ENCODE measurements at places on chromosomes 16 and 17.

DNA sequence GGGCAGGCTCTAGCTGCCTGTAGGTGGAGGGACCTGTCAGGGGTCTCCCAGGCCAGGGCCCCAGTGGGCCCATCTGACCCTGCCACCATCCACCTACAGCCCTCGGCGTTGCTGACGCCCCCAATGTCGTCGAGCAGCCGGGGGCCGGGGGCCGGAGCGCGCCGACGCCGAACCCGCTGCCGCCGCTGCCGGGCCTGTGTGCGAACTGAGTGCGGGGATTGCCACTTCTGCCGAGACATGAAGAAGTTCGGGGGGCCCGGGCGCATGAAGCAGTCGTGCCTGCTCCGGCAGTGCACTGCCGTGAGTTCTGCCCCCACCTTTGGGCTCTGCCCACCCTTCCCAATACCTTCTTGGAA lies 2.2 kb downstream of the FBXL19 start:
- DNase-seq, result no peak

DNA sequence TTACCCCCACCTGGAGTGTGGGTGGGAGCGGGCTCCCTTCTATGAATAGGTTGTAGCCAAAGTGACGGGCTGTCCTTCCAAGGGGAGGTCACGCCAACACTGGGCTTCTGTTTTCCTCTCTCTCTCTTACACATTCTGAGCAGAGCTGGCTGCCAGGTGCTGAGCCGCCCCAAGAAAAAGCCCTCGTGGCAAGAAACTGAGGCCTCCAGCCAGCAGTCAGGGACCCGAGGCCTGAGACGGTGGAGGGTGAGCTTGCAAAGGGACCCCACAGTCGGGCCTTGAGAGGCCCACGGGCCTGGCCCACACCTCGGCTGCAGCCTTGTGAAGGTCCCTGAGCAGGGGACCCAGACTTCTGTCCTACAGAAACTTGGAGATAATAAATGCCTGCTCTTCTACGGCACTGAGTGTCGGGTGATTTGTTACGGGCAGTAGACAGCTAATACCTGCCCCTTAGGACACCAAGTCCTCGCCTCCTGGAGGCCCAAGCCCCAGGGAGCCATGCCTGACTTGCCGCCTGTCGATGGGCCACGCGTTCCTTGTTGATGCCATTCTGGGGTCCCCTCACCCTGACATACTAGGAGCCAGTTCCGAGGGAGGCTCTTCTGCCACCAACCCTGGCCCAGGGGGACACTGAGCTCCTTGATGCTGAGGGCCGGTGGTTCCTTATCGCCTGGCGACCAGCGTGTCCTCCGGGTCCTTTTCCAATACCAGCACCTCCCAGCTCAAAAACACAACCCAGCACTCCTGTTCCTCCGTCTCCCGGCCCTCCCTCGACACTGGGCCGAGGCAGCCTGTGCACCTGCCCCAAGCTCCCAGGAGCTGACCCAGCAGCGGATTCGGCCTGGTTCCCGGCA lies 26.1 kb downstream of the SLC25A10 start:
- no peak for DNase-seq

- no peak for DNase-seq
Measured at GRCh38 chr17:55426851-55427586, 5.4 kb upstream of the MMD start.

GRCh38 chr17:61009663-61010062 lies 332.0 kb downstream of the BCAS3 start:
- DNase-seq, result no peak

DNA sequence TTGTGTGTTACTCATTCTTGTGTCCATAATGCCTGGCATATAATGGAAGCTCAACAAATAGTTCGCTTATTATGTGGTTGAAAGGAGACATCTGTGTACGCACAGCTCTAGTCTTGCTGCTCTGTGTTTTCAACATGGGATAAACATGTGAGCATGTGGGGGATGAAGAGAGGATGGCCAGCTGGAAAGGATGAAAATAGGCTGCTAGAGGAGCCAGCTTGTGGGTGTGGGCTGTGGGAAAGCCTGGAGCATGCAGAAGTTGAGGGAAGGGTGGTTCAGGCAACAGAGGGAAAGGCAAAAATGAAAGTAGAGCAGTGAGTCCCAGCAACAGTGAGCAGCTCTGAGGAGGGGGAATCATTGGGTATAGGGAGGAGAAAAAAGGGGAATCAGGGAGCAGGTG lies 324.6 kb upstream of the CDH11 start:
- DNase-seq, result no peak

DNA sequence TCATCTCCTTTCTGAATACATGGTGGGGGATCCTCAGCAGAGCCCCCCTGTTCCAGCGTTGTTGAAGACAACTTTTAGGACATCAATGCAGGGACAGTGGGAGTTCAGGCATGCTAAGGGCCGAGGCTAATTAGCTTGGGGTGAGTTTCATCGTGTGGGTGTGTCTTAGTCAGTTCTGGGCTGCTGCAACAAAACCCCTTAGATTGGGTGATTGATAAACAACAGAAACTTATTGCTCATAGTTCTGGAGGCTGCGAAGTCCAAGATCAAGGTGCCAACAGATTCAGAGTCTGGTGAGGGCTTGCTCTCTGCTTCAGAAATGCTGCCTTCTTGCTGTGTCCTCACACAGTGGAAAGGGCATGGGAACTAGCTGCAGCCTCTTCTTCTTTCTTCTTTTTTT lies 214.0 kb downstream of the NTN1 start:
- no peak for DNase-seq

GRCh38 chr17:2560658-2561057 lies 32.8 kb upstream of the PAFAH1B1 start:
- no peak for DNase-seq

DNA sequence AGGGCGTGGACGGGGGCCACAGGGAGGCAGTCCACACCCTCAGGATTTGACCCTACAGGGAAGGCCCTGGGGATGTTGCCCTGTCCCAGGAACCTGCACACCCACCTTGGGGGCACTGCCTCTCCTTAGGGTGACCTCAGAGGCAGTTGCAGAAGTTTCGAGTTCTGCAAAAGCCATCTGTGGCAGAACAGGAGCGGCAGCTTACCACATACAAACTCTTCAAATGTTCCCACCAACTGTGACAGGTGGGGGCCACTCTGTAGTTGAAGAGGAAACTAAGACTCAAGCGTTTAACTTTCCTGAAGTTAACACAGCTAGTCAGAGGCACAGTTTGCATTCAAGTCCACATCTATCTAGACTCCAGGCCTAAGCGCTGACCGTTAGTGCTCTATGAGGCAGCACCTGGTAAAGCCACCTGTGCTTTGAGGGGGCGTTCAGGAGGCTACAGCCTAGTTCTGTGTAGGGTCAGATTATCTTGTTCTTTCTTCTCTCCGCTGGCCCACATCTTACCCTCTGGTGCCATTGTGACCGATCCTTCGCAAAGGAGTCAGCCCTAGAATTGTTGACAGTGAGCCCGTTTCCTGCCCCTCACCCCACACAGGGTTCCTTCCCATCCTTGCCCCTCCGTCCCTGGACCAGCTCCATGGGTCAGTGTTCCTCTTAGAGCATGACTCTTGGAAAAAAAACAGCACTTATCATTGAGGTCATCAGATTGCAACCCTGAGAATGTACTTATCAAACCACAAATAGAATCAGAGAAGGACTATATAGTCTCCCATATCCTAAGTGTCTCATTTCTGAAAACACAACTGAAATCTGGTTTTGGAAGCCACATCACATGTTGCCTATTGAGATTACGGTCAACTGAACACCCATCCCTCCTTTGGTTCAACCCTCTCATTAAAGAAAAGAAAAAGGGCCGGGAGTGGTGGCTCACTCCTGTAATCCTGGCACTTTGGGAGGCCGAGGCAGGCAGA lies 45.4 kb downstream of the CDH1 start:
- no peak for DNase-seq

DNA sequence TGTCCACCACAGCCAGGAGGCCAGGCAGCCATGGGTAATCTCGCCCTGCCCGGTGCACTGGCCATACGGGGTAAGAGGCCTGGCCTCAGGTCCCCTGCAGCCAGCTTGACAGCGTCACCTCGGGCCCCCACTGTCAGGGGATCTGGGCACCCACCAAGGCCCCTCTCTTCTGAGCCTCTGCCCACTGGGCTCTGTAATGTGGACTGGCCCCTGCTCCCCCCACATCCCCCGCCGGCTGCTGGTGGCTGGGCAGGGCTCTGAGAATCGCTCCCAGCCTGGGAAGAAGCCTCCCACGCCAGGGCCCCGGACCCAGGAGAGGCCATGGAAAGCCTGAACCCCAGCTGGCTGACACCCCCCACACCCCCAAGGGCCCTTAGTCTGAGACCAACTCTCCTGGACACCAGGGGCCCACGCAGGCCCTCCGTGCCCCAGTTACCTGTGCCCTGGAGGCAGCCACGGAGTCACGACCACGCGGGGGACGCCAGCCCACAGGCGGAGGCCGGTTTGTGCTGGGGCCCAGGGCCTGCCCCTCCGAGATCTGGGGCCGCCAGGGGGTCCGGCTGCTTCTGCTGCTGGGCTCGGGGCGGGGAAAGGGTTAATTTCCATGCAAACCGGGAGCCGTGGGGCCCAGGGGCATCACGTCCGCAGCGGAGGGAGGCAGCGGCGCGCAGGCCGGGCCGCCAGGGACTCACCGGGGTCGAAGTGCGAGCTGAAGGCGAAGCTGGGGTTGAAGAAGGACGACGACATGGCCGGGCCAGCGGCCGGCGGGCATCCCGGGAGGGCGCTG lies at the start of gene PVALEF:
TSS of gene PVALEF (plus strand) at position 262 of the 787 bp plus-strand sequence. CDS start 15,720 bp downstream, outside the sequence.
- DNase-seq, result no peak

DNA sequence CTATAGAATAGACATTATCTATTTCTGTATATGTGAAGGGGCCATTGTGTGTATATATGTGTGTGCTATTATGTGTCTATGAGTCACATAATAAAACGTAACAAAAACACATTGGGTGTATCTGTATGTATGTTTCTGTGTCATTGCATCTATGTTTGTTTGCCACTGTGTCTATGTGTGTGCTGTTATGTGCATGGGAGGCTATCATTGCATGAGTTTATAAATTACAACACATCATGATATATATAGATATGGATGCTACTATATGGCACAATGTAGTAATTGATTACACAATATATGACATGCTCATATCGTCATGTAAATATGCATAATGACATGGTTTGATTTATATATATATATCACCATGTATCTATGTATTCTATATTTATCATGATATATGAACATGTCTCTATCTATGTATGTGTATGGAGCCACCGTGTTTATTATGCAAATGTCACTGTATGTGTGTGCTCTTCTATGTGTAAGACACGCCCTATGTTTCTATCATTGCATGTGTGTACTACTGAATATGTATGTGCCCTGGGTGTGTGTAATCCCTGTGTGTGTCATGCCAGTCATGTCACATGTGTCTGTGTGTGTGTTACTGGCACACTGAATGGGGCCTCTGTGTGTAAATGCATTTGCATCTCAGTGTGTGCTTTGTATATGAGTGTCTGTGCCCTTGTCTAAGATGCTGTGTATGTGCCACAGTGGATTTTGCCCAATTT lies 1.4 kb upstream of the TSPOAP1 start:
- peak; percentile 27 for DNase-seq

DNA sequence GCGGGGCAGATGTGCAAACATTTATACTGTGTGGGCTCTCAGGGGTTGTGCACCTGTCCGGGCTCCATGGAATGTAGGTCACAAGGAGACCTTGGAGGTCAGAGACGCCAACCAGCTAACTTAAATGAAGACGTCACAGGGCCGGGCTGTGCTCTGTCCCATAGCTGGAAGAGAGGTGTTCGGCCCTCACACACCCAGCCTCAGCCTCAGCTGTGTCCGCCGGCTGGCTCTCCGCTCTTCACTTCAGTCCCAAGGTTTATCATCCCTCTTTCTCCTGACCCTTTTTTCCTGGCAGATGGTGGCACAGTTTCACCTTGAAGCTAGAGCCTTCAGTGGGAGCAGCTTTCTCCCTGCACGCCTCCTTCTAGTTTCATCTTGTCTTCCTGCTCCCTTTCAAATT lies 6.0 kb upstream of the RBFOX3 start:
- no peak for DNase-seq

DNA sequence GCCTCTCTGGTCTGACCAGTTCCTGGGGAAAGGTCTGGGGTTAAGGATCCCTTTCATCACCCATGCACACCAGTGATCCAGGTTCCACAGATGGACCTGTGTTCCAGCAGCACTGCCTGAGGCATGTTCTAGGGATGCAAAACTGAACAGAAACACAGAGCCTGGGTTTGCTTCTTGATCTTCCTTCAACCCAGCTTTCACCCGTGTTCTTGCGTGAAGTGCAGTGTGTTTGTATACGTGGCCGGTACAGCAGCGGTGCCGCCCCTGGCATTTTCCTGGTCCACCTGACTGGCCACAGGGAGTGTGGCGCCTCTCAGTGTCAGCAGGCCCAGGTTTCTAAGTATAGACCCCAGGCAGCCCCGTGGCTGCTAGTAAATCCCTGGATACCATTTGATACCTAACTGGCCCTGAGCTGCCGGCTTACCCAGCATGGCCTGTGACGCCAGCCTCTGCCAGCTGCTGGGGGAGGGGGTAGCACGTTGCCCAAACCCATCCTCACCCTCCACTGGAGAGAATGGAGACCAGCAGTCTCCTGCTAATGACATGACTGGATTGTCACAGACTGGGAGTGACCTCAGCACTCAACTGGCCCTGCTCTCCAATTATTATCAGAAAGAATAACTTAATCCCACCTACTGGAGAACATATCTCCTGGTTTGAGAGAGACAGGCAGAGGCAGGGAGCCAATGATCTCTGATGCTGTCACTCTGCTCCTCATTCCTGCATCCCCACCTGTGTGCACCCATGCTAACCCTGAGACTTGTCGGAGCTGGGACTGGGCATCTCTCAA lies 59.2 kb upstream of the LGALS9 start:
- DNase-seq, result no peak

DNA sequence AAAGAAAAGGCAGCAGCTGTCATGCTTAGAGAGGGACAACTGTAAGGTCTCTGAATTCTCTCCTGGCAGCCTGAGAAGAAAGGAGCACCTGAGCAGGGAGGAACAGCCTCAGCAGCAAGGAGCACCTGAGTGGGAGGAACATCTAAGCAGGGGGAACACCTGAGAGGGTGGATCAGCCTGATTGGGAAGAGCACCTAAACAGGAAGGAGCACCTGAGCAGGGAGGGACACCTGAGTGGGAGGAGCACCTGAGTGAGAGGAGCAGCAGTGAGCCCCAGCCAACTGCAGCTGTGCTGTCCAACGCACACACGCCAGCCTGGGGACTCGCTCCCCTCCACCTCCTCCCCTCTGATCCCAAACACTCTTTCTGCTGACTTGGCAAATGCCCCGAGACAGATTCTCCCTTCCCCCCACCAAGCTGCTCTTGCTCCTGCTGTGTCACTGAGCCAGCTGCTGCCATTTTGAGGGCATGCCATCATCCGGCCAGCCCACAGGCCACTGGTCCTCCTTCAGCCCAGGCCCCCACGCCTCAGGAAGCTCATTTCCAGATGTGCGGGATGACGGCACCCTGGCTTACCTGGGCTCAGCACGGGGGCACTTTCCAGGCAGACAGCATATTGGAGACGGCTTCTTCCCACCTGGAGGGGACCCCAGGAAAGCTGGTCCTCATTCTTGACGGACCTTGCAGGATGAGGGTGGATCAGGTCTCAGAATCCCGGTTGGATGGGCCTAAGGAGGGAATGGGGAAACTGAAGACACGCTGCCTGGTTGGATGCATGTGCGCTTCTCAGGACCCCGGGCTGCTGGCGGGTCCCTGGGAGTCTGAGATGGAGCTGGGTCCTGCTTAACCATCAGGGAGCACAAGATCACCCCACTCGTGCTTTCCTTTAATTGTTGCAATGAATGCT lies 57.7 kb upstream of the RBFOX3 start:
- no peak for DNase-seq

All from stimulated activated CD8-positive, alpha-beta memory T cell treated with anti-CD3 and anti-CD28 coated beads, Interleukin-7, amount 100 ng/mL, for 4 hours (primary cell).